ENCODE measurements at places on chromosomes 16 and 17.

DNA sequence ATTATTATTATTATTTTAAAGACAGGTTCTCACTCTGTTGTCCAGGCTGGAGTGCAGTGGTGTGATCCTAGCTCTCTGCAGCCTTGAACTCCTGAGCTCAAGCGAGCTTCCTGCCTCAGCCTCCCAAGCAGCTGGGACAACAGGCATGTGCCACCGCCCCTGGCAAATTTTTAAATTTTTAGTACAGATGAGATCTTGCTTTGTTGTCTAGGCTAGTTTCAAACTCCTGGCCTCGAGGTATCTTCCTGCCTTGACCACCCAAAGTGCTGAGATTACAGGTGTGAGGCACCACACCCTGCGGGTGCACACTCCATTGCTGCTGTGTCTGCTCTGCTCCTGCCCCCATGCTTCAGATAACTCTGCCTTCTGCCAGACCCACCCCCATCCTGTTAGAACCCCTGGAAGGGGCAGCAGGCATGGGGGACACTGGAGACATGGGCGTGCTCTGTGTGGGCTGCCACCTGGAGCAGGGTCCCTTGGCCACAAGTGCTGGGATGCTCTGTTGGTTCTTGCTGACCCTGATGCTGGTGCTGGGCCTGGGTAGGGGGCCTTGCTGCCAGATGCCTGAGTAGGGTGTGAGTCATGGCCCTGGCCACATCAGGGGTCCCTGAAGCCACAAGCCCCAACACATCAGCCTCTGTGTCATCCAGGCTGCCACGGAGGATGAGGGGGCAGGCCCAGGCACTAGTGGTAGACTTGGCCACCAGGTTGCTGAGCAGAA lies 2.6 kb downstream of the GGT6 start:
- DNase-seq, result no peak

DNA sequence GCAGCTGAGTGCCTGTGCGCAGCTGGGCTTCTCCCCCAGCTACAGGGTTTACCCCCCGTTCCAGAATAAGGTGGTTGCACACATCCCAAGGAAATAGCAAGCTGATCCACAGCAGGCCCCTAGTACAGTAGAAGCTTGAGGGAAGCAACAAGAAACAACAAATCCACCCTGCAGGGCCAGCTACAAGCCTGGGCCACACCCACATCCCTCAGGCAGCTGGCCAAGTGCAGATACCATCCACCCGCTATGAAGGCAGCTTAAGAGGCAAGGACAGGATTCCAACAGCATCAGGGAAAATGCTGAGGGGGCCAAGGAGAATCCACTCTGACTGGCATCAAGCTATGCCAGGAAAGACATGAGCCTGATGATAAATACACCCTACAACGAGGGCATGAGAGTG lies 66.9 kb upstream of the RCVRN start:
- peak; percentile 84 for DNase-seq

- peak; percentile 10 for DNase-seq
These were observed 1239.8 kb upstream of the GOT2 start for GRCh38 chr16:59973966-59974365.

DNA sequence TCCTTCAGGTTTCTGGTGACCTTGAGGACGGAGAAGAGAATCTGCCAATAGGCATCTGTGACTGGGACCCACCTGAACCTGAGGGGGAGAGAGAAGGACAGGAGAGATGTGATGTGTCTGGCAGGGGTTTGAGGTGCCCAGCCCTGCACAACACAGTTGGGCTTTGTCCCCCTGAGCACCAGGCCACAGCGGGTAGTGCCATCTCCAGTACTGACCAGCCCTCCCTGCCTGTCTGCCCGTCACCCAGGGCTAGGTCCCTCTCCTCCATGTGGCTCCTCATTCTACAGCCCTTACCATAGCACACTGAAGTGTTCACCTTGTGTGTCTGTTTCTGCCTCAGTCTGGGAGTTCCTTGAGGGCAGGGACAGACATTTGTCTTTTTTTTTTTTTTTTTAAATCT lies 30.8 kb downstream of the NLRP1 start:
- peak; percentile 2 for DNase-seq

- no peak for DNase-seq
These were observed 265.6 kb upstream of the GOT2 start for GRCh38 chr16:58999762-59000161.

DNA sequence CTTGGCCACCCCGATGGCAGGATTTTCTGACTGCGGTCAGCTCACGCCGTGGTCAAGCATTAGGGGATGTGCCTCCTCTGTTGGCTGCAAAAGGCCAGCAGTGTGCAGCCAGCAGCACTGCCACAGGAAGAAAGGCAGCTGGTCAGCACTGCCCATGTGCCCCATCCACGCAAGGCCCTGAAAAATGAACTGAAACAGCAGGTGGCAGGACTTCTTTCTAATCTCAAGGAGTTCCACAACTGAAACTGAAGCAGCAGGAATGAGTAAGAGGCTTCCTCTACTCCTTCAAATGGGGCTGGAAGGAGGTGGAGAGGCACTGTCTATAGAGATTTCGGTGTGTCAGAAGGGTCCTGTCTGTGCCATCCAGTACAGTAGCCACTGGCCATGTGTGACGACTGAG lies 3.2 kb downstream of the ZNF500 start:
- no peak for DNase-seq

DNA sequence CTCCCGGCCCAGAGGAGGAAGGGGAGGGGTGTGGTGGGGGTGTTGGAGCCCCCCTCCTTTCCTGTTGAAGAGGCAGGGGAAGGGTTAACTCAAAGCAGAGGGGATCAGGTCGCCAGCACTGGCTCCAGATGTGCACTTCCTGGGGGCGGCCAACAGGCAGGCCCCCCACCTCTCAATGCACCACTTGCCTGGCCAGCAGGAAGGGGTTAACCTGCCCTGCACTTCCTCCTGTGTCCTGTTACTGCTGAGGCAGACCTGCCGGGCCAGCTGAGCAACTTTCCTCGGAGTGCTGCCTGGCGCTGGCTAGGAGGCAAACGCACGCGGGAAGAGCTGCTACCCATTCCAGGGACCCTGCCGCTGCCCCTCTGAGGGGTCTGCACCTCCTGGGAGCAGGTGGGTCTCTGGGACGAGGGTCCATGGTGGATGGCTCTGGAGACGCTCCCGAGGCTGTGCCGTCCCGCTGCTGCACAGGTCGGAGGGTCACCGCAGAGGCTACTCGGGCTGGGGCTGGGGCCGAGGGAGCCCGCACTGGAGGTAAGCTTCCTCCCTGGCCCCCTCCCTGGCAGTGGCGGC lies at the start of gene EPN3:
Gene EPN3, plus strand, starts transcription at position 284 of the 573 bp plus-strand sequence. CDS start 3,822 bp downstream, outside the sequence.
- peak; percentile 34 for DNase-seq

GRCh38 chr16:57042157-57043111 lies 49.9 kb upstream of the CPNE2 start:
- no peak for DNase-seq

GRCh38 chr16:86590501-86591144 lies 12.3 kb downstream of the FOXL1 start:
- DNase-seq, result peak; percentile 74

- no peak for DNase-seq
These were observed 706.5 kb downstream of the KCNJ2 start for GRCh38 chr17:70875729-70876310.

DNA sequence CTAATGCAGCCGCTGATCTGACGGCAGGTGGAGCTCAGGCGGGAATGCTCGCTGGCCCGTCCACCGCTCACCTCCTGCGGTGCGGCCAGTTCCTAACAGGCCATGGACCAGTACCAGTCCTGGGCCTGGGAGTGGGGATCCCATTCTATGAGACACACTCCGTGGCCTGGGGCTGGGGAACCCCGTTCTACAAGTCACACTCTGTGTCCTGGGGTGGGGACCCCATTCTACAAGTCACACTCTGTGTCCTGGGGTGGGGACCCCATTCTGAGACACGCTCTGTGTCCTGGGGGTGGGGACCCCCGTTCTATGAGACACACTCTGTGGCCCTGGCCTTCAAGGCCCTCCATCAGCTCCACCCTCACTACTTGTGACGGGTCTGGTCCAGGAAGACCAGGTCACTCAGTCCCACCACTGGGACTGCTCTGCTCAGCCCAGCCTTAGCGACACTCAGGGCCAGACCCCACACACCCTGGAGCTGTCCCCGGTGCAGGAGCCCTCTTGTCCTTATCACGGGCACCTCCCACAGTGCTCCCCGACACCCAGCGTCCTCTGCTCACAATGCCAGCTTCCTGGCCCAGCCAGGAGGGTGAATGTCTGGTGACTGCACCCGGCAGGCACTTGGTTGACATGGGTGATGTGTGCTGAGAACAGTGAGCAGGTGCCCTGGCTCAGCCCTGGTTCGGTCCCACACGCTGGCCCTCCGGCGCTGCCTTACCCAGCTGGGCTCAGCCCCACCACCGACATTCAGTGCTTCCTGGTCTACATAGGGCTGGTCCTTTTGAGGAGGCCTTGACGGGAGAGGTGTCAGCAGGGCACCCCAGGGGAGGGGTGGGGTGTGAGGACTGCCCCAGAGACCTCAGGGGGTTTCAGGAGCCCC lies 89.1 kb downstream of the TBC1D16 start:
- no peak for DNase-seq

GRCh38 chr17:21299981-21300600 lies 15.6 kb downstream of the MAP2K3 start:
- no peak for DNase-seq

GRCh38 chr16:4212211-4212933 lies 29.5 kb downstream of the SRL start:
- DNase-seq, result no peak

DNA sequence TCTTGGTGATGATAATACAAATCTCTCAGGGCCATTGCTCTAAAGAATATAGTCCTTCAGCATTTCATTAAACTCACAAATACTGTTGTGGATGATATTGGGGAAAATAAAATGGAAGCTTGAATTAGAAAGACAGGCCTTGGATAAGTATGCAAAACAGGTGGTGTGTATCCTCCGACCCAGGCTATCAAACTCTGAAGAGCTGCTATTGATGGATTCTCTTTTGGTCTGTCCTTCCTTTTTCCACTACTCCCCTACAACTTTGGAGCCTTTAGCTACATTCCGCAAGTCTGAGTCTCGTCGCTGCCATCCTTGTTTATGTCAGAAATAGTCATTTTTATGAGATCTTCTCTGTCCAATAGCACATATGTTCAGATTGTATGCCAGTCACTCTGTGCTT lies 351.6 kb downstream of the KCNJ2 start:
- DNase-seq, result no peak

DNA sequence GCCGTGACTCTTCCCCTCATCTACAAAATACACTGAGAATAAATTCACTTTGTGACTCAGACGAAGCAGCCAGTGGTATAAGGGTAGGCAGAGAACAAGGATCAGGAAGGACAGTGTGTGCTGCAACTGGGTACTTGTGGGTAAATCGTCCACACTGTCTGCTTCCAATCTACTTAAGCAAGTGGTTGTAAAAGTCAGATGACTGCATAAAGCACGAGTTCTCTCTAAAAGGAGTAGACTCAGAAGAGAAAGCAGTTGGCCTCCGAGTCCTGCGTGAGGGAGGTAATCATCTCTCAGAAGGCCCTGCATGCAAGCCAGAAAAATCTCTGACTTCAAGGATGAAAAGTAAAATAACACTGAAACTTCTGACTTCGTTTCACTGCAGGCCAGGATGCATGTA lies 43.1 kb downstream of the ANKFY1 start:
- DNase-seq, result peak; percentile 56

DNA sequence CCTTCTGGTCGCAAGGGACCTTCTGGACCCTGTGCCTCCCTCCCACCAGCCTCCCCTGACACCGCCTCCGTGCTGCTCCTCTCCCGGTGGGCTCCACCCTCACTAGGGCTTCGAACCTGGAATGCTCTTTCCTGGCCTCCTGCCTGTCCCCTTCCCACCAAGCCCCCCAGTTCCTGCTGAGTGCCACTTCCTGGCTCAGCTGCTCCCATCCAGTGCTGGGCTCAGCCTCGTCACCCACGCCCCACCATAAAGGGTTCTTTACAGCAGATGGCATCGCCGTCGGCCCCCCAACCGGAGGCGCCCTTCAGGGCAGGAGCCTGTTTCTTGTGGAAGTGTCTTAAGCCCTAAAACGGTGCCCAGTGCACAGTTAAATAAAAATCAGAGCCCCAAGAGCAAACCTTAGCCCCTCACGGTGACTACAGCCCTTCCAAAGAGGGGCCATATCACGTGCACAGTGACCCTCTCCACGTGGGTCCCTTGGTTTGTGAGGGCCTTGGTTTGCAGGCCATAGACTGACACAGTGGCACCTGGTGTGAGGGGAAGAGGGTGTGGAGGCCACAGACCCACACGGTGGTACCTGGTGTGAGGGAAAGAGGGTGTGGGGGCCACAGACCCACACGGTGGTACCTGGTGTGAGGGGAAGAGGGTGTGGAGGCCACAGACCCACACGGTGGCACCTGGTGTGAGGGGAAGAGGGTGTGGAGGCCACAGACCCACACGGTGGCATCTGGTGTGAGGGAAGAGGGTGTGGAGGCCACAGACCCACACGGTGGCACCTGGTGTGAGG lies 111.4 kb downstream of the METRNL start:
- no peak for DNase-seq

DNA sequence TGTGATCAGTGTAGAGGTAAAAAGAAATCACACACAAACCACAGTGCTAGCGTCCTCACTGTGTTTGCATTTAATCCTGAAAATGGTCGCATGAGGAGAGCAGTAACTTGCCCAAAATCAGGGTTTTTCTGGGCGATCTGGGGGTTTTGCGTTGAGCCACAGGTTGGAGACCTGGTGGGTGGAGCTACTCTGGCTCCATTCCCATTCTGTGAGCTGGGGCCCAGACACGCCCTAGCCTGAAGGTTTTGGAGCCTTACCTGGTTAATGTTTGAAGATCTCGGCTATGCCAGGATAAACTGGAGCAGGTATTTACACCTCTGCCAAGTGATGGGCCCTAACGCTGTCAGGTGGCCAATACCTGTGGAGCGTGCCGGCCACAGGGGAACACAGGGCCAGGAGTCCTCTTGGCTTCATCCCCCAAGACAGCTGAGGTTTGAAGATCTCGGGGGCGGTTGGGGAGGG lies 48.4 kb downstream of the MPRIP start:
- no peak for DNase-seq

DNA sequence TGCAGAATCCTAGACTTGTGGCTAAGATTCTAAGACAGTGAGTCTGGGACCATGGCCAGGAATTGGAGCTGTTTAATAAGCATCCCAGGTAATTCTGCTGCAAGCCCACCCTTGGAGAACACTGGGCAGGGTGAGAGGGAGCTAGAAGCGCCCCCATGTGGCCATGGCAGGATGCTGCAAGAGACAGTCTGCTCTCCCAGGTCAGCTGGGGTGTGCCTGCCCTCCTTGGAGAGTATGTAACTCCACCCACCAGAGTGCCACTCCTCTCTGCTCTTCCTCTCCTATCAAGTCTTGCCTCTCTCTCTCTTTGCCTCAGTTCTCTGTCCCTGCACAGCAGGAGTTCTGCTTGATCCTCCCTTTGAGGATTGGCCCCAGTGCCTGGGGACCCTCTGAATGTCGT lies 14.9 kb downstream of the RCVRN start:
- DNase-seq, result peak; percentile 62

DNA sequence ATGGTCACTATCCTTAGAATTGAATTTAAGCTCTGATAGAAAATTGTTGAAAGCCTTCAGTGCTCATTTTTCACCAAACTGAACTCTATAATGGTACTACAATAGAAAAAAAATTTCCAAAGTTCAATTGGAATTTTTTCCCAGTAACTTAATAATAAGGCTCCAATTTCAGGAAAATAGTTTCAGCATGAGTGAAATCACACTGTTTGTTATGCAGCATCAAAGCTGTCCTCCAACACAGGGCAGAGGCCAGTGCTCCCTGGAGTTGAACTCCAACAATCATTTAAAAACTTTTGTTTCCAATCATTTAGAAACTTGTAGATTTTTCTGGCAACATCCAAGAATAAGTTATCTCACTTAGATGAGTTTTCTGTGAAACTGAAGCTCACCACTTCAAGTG lies 103.1 kb upstream of the HSBP1 start:
- DNase-seq, result no peak

Data from AG20443 (cell line).